Occipital lobe (tissue), 3 donors: ENCODE measurements at places on chromosomes 5 and 9. TPM values are rescaled to one million over a fixed set of nuclear protein-coding genes. Genes with fewer than 3 reads are reported as not detected.

- DNase-seq, result no peak
Measured at GRCh38 chr5:103003872-103004271, 116.1 kb downstream of the GIN1 start.

DNA sequence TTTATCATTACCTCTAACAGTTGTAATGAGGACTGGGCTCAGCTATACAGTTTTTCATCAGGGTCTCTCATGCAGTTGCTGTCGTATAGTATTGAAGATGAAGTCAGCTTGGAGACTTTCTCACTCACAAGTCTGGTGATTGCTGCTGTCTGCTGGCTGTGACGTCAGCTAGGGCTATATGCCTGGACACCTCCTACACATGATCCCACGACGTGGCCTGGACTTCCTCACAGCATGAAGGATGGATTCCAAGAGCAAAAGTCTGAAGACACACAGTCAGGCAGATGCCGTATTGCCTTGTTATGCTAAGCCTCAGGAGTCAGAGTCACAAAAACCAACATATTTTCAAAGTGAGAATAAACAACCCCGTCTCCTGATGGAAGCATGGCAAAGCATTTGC is 193.3 kb downstream of the LURAP1L start:
- no peak for DNase-seq

DNA sequence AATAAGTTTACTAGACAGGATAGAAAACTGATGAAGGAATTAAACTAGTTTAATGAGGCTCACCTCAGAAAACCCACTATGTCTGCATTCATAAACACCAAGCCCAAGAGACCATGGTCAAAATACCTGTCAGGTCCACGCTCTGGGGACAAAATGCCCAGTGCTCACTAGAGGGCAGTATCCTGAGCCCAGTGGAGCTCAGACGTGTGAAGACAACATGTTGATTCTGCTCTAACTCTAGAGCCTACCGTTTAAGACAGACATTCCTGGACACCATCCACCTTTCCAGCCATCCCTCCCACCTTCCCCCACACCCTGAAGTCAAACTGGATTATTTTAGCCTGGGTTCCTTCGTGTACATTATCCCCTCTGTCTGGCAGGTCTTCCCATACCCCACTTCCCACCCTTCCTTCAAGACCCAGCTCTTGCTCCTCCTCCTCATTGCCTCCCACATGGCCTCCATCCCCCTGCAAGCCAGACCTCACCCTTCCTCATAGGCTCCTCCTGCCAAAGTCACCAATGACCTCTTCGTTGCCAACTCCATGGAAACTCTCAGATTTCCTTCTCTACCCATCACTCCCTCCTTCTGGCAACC is 142.3 kb upstream of the FSTL4 start:
- DNase-seq, result no peak

GRCh38 chr9:99034149-99034548 is 70.8 kb upstream of the TGFBR1 start:
- DNase-seq, result no peak

- DNase-seq, result no peak
Measured at GRCh38 chr9:3464033-3464638, 61.7 kb downstream of the RFX3 start.

DNA sequence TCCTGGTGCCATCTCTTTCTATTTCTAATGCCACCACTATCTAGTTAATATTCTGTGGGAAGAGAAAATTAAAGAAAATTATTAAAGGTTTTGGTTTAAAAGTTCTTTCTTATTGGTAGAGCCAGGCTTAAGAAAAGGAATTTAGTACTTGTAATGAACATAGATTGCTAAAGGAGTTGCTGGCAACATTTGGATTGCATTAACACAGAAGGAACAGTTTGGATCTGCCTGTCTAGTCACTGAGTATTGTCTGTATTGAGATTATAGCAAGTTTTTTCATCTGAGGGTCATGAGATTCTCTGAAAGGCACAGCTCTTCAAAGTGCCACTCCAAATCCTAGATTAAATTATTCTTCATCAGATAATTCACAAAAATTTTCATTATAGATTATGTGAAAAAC is 32.0 kb downstream of the FSD1L start:
- DNase-seq, result no peak

DNA sequence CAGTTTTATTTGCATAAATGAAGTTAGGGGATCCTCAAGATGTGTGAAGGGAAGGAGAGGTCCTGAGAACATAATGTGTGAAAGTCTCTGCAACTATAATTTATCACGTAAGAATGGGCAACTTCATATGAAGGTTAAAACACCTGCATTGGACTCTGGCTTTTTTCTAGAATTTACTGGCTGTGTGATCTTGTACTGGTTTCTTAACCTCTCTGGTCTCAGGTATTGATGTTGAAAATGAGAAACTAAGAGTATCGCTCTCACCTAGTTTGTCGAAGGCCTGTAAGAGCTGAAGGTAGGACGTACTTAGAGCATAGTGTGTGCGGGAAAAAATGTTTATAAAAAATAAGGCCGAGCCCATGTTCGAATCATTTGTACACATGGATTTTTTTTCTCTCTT is 280.5 kb downstream of the ICE1 start:
- DNase-seq, result no peak

SPINK6 gene
- total RNA-seq, result not detected

NUTM2G gene
- total RNA-seq, result not detected

HAND1 gene
- not detected for total RNA-seq

OR1L1 gene
- not detected for total RNA-seq
